ENCODE measurements at places on chromosomes 2 and 18.

- DNase-seq, result no peak
Observed at GRCh38 chr18:8627107-8627472, 17.9 kb downstream of the RAB12 start.

DNA sequence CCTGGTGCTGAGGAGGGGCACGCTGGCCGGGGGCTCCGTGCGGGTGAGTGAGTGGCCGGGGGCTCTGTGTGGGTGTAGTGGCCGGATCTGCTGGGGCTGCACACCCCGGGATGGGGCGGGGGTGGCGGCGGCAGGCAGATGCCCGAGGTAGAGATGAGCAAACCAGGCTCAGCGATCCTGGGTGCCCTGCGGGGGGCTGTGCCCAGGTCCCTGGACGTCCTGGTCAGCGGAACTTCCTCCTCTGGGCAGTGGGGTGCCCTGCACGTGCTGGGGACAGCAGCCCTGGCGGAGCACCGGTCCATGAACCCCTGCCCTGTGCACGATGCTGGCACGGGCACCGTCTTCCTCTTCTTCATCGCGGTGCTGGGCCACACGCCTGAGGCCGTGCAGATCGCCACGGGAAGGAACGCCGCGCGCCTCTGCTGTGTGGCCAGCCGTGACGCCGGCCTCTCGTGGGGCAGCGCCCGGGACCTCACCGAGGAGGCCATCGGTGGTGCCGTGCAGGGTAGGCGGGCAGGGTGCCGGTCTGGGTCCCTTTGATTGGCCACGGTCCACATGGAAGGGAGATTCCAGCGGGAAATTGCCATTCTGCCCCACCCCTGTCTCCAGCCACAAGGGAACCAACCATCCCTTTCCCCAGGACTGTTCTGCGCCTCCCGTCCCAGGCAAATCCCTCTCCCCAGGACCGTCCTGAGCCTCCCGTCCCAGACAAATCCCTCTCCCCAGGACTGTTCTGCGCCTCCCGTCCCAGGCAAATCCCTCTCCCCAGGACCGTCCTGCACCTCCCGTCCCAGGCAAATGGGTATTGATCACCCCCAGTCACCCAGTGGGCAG lies 5.9 kb downstream of the NEU4 start:
- DNase-seq, result no peak

DNA sequence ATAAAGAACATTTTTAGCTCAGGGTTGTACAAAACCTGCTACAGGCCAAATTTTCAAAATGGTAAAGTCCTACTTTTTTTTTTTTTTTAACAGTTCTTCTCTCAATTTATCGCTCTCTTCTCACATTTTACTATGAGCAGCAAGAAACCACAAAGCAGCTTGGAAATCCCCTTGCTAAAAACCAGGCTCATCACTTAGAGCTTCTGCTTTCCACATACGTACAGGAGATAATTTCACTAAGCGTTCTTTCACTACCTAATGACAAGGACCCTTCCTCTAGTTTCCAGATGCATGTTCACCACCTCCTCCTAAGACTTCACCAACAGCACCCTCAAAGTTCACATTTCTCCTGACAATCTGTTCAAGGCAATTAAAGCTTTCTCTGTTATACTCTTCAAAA lies 294.9 kb upstream of the CYRIA start:
- DNase-seq, result no peak

GRCh38 chr2:161357097-161357496 lies 48.9 kb downstream of the PSMD14 start:
- no peak for DNase-seq
